ENCODE measurements at places on chromosomes 12 and 14. TPM values are rescaled to one million over a fixed set of nuclear protein-coding genes. Genes with fewer than 3 reads are reported as not detected.

Gene EXOC3L4
- polyA plus RNA-seq: not detected

Gene NGDN
- polyA plus RNA-seq: 74.1 TPM

Gene GPR65
- 12.1 TPM for polyA plus RNA-seq

Gene KLHL28
- polyA plus RNA-seq: 26.4 TPM

Gene KLRC3
- not detected for polyA plus RNA-seq

Gene SRRM4
- polyA plus RNA-seq: not detected

Gene OASL
- polyA plus RNA-seq: 0.78 TPM

Gene AMDHD1
- polyA plus RNA-seq: 2.7 TPM

Gene FOXG1
- not detected for polyA plus RNA-seq

Gene ARHGAP9
- polyA plus RNA-seq: 129 TPM

Gene ISCA2
- 71.8 TPM for polyA plus RNA-seq

Gene FAM181A
- polyA plus RNA-seq: not detected
